ENCODE measurements at places on chromosomes 16 and 17.

- DNase-seq: no peak
Observed at GRCh38 chr17:16593356-16594102, 24.5 kb upstream of the ZNF287 start.

GRCh38 chr16:55494994-55495421 is 13.9 kb upstream of the LPCAT2 start:
- no peak for DNase-seq

DNA sequence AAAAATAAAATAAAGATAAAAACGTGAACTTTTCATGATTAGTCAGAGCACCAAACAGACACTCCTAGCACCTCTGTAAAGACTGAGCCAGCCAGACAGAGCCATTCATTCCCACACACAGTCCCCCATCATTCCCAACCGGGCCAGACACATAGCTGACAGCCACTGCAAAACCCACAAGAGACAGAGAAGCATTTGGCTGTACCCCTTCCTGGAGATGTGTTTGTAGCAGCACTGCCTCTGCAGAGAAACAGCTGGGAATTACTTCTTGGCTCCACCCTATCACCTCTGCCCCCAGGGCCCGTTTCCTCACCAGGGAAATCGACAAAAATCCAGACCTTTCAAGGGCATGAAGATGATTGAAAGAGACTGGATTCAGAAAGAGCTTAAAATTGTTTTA is 46.4 kb downstream of the MYH11 start:
- DNase-seq: no peak

DNA sequence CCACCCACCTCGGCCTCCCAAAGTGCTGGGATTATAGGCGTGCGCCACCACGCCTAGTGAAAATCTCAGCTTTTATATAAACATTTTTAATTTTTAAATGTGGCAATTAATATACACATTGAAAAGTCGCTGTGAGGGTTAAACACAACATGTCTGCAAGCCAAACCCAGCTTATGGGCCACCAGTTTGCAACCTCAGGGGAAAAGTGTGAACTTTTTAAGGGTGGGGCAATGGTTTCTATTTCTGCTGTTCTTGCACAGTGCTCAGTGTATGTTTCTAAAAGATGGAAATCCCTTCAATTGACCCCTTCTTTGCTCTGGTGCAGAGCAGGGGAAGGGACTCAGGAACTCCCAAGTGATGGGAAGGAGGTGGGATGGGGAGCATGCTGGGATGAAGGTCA is 18.3 kb upstream of the SUPT4H1 start:
- DNase-seq: no peak

DNA sequence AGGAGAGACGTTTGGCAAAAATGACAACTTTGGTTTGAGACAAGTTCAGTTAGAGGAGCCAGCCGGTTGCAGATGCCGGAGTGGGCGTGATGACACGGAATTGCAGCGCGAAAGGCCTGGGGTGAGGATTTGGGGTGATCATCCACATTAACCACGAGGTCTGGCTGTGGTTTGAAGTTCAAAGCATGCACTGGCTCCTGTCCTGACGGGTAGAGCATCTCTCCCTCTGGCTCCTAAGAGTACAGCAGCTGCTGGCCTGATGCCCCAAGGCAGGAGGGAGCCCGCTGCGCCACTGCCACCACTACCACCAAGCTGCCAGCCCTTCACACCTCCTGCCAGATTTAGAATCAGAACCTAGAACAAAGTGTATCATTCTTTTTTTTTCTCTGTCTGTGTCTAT is 3.7 kb downstream of the RHBDL3 start:
- DNase-seq: no peak

GRCh38 chr17:56754523-56755208 is 79.1 kb downstream of the C17orf67 start:
- no peak for DNase-seq

DNA sequence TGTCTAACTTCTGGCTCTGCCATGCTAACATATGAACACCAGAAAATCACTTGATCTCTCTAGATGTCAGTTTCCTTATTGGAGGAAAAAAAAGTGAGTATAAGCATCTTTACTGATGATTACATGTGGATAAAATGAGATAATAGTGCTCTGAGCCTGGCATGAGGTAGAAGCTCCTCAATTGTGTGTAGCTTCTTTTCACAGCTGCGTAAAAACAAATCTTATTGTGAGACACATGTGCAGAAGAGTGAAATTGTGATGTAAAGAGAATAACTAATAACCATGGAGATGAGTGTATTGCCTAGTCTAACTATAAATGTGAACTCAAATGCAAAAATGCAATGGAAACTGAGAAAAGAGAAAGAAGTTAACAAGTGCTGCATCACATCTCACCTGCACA is 44.7 kb downstream of the CDH11 start:
- DNase-seq: no peak

- no peak for DNase-seq
Observed at GRCh38 chr16:68781784-68782183, 44.7 kb downstream of the CDH1 start.

DNA sequence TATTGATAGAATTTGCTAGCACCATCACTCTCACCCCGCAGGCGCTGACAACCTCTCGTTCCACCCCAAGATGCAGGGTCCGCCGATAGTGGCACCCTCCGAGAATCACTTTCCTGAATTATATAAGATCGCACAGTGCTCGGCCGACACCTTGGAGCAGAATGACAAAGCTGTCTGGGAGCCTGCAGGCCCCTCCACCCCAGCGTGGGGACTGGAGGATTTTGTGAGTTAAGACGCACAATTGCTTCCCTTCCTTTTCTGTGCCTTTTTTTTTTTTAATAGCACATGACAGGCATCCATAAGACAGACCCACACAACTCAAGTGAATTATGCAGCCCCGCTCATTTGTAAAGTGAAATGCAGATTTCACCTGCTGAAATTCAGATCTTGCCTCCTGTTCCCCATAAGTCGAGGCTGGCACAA is 155.3 kb downstream of the C16orf78 start:
- no peak for DNase-seq

DNA sequence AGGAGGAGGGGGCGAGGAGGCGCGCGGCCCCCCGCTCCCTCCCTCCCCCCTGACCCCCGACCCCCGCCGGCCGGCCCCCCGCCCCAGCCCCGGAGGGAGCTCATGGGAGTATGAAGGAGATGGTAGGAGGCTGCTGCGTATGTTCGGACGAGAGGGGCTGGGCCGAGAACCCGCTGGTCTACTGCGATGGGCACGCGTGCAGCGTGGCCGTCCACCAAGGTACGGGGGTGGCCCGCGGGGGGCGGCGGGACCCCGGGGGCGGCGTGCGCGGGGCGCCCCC is 390 bp downstream of the MLLT6 start:
- DNase-seq: no peak

- no peak for DNase-seq
Observed at GRCh38 chr17:72244494-72244893, 123.7 kb downstream of the SOX9 start.

DNA sequence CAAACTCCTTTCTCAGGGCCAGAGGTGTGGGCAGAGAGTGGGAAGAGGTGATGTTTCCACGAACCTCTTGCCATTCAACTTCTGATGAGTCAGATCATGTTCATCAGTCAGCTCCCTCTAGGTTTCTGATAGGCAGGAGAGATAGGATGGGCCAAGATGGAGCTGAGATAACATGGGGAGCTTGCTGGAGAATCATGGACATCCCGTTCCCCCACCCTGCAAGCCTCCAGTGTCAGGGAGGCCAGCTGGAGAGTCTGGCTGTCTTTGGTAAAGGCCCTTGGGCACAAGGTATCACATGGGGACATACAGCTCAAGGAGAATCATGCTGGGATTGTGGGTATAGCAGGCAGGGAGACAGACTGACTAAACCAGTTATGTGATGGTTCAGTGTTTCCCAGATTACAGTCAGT is 136.0 kb upstream of the IRX3 start:
- no peak for DNase-seq

DNA sequence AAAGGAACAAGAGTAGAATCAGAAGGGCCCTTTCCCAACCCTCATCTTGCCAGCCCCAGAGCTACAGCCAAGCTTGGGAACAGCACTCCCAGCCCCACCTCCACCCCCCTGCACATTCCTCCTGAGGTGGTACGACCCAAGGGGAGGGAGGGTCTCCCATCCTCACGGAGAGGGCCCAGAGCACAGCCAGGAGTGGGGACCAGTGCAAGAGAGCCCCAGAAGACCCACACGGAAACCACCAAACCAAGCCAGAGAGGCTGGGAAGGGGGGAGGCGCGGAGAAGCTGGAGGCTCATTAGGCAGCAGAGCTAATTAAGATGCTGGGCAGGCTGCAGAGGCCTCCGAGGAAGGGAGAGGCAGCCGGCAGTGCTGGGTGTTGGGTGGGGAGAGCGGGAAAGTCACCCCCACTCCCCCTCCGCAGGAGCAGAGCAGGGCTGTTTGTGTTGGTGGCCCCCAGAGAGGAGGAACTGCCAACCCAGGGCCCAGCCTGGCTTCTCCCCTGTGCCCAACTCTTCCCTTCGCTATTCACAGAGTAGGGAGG is 2.4 kb downstream of the CACNB1 start:
- no peak for DNase-seq
